Activated T-helper 1 cell treated with anti-CD3 and anti-CD28 coated beads, Interleukin-12 subunit alpha, Interleukin-12 subunit beta, Interleukin-2, Interleukin-4 antibody, amounts not matched to agents 30 ng/mL and 10 ng/mL and 1 ng/mL, durations not matched to agents 14 hours and 24 hours and 36 hours (primary cell): ENCODE measurements at places on chromosomes 12 and 14. TPM values are rescaled to one million over a fixed set of nuclear protein-coding genes. Genes with fewer than 3 reads are reported as not detected.

Gene LTBP2
- 0.05 and 0.24 TPM in 2 replicates for total RNA-seq

DNA sequence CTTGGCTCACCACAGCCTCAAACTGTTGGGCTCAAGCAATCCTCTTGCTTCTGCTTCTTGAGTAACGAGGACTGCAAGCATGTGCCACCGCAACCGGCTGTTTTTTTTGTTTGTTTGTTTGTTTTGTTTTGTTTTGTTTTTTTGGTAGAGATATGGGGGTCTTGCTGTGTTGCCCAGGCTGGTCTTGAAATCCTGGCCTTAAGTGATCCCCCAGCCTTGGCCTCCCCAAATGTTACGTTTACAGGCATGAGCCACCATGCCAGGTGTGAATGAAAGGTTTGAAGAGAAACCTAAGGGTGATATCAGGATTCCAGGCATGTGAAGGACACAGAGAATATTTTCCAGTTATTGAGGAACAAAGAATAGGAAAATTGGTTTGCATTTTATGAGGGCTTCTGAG, 45.0 kb downstream of the ANO6 start:
- H3K27me3 ChIP-seq, result no peaks in the 10 kb centered on the region
- no peak overlapping the region for H3K4me3 ChIP-seq
- H3K4me1 ChIP-seq, result peaks cover 26% of the 10 kb centered on the region
- no peak for DNase-seq

DNA sequence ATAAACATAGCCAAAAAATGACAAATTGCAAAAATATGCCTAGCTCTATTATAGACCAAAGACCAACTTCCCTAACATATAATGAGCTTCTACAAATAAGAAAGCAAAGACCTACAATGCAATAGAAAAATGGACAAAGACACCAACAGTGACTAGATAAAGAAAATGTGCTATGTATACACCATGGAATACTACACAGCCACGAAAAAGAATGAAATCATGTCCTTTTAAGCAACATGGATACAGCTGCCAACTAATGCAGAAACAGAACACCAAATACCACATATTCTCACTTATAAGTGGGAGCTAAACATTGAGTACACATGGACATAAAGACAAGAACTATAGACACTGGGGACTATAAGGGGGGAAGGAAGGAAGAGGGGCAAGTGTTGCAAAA, 10.9 kb upstream of the PCNX1 start:
- H3K27ac ChIP-seq, result no peak overlapping the region
- peaks cover 2% of the 10 kb centered on the region for H3K27me3 ChIP-seq
- no peak for DNase-seq
- peaks cover 2% of the 10 kb centered on the region for H3K36me3 ChIP-seq
- H3K4me3 ChIP-seq, result no peak overlapping the region

- peaks cover 55% of the 10 kb centered on the region for H3K36me3 ChIP-seq
- H3K4me3 ChIP-seq, result peak overlapping the region; percentile 50
- H3K27me3 ChIP-seq, result no peaks in the 10 kb centered on the region
- H3K27ac ChIP-seq, result peak overlapping the region; percentile 54
Observed at GRCh38 chr14:92676403-92677086, 71.9 kb downstream of the LGMN start.

Gene LEMD3
- total RNA-seq, result 26.5 and 34.6 TPM in 2 replicates

Gene NGB
- not detected in 2 replicates for total RNA-seq

Gene DEPDC4
- 1.1 and 2.1 TPM in 2 replicates for total RNA-seq

- H3K4me1 ChIP-seq, result peaks cover 82% of the 10 kb centered on the region
- peaks cover 56% of the 10 kb centered on the region for H3K36me3 ChIP-seq
- DNase-seq, result no peak
- peak overlapping the region; percentile 90 for H3K27ac ChIP-seq
- no peaks in the 10 kb centered on the region for H3K27me3 ChIP-seq
- peak overlapping the region; percentile 90 for H3K4me3 ChIP-seq
Observed at GRCh38 chr12:54983536-54984101, 943 bp downstream of the TESPA1 start.

GRCh38 chr12:115752156-115752555, 525.3 kb downstream of the MED13L start:
- no peak overlapping the region for H3K4me3 ChIP-seq
- peaks cover 5% of the 10 kb centered on the region for H3K27me3 ChIP-seq
- H3K4me1 ChIP-seq, result no peaks in the 10 kb centered on the region
- no peak overlapping the region for H3K27ac ChIP-seq

DNA sequence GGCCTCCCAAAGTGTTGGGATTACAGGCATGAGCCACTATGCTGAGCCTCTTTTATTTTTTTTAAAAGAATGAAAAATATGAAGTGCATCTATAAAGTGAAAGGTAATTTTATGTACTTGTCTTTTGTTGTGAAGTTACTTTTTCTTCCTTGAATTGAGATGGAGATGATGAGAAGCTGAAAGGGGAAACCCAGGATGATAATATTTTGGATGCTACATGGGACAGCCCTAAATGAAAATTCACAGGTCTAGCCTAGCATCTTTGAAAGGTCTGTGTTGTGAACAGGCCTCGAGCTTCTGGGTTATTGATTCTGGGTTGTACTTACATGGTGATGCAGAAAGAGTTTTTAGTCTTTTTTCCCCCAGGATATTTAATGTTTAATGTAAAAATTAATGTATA, 14.6 kb downstream of the DIP2B start:
- peaks cover 15% of the 10 kb centered on the region for H3K36me3 ChIP-seq
- H3K4me3 ChIP-seq, result no peak overlapping the region
- peaks cover 2% of the 10 kb centered on the region for H3K27me3 ChIP-seq
- DNase-seq, result no peak
- peak overlapping the region; percentile 88 for H3K27ac ChIP-seq

Gene OTX2
- not detected in 2 replicates for total RNA-seq

GRCh38 chr12:100564090-100564489, 9.4 kb upstream of the GAS2L3 start:
- peaks cover 14% of the 10 kb centered on the region for H3K4me1 ChIP-seq
- H3K36me3 ChIP-seq, result no peaks in the 10 kb centered on the region
- no peak overlapping the region for H3K4me3 ChIP-seq
- no peak overlapping the region for H3K27ac ChIP-seq

- no peak for DNase-seq
- H3K27ac ChIP-seq, result no peak overlapping the region
- H3K4me3 ChIP-seq, result no peak overlapping the region
- H3K27me3 ChIP-seq, result peaks cover 6% of the 10 kb centered on the region
- no peaks in the 10 kb centered on the region for H3K4me1 ChIP-seq
Observed at GRCh38 chr12:49877066-49877465, 26.6 kb downstream of the FAIM2 start.

- H3K36me3 ChIP-seq, result no peaks in the 10 kb centered on the region
- H3K27ac ChIP-seq, result no peak overlapping the region
- no peak overlapping the region for H3K4me3 ChIP-seq
- DNase-seq, result no peak
Observed at GRCh38 chr14:68042586-68043210, 223.1 kb downstream of the RAD51B start.

DNA sequence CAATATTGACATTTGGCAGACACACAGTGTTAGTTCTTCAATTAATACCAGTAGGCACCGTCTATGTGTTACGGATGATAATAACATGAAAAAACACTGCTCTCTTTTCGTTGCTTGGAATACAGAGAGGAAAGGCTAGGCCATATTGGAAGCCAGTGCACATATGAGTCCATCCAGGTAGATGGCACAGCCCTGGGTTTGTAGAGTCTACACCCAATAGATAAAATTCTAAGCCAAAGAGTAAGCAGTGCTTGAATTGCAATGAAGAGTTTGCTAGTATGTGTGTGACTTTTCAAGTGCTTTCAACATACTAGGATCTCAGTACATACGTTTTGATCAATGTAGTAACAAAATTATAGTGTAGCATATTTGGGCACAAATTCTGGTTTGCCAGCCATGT, 243.3 kb upstream of the AVPR1A start:
- peaks cover 2% of the 10 kb centered on the region for H3K27me3 ChIP-seq
- no peak for DNase-seq
- H3K4me3 ChIP-seq, result no peak overlapping the region
- no peaks in the 10 kb centered on the region for H3K4me1 ChIP-seq

DNA sequence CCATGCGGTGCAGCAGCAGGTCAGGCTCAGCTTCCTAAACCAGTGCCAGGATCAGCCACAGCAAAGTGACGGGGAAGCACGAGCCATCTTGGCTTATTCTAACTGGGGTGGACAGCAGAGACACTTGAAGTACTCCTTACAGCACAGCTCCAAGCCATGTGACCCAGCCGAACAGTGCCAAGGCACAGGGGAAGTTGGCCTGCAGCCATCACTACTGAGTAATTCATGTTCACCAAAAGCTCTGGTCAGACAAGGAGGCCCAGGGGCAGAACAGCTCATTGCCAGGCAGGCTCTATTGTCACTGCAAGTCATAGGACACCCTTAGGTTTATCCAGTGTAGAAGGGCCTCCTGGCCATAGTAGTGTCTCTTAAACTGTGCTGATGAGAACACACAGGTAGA, 23.4 kb upstream of the SLC35F4 start:
- H3K4me1 ChIP-seq, result no peaks in the 10 kb centered on the region
- H3K27me3 ChIP-seq, result no peaks in the 10 kb centered on the region
- no peaks in the 10 kb centered on the region for H3K36me3 ChIP-seq
- DNase-seq, result no peak

GRCh38 chr14:22071006-22071405, 397.4 kb upstream of the OR4E1 start:
- H3K27me3 ChIP-seq, result no peaks in the 10 kb centered on the region
- peak; percentile 49 for DNase-seq
- no peaks in the 10 kb centered on the region for H3K36me3 ChIP-seq
- H3K27ac ChIP-seq, result peak overlapping the region; percentile 90
- peaks cover 46% of the 10 kb centered on the region for H3K4me1 ChIP-seq

Gene KRT8
- 0.23 TPM in 1 of 2 replicates, not detected in the other for total RNA-seq

DNA sequence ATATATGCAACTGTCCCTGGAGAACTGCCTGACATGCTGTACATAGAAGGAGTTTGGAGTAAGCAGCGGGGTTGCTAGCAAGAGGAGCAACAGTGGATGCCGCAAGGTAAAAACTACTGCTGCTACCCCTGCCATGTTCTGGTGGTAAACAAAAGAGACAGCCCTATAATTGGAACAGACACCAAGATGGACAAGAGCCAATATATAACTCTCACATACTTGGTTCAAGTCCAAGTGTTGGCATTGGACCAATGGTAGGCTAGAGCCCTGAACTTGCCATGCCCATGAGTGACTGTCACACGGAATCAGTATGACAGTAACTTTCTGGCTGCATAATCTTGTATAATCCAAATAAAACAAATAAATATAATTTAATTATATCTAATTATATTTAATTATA, 13.7 kb downstream of the ATXN7L3B start:
- no peaks in the 10 kb centered on the region for H3K4me1 ChIP-seq
- DNase-seq, result no peak
- no peak overlapping the region for H3K27ac ChIP-seq
- H3K27me3 ChIP-seq, result peaks cover 4% of the 10 kb centered on the region
- no peak overlapping the region for H3K4me3 ChIP-seq

DNA sequence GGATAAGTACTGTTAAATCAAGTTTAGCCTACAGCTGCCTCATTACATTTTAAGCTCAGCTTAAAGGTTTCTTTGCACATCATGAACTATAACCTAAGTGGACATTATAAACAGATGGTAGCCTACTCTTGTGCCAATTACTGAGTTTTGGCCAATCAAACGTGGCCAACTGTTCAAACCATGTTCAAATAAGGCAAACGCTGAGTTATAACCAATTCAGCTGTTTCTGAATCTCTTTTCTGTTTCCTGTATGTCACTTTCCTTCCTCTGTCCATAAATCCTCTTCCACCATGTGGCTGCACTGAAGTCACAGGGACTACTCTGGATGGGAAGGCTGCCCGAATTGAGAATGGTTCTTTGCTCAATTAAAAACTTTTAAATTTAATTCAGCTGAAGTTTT, 98.4 kb downstream of the BCAT1 start:
- H3K36me3 ChIP-seq, result peaks cover 9% of the 10 kb centered on the region
- no peak overlapping the region for H3K27ac ChIP-seq
- peaks cover 7% of the 10 kb centered on the region for H3K4me1 ChIP-seq
- no peak overlapping the region for H3K4me3 ChIP-seq

DNA sequence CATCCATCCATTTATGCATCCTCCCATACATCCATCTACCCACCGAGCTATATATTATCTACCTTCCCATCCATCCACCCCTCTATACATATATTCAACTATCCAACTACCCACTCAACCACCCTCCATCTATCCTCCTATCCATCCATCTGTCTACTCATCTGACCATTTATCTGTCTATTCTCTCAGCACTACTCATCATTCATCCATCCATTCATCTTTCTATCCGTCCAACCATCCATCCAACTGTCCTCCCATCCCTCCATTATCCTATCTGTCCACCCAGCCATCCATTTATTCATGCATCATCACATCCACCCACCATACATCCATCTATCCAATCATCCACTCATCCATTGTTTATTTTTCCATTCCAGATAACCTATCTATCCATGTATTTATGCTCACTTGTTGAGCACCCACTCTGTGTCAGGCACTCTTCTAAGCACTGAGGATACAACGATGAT, 11.5 kb downstream of the ASB2 start:
- DNase-seq, result no peak
- peaks cover 35% of the 10 kb centered on the region for H3K36me3 ChIP-seq
- H3K4me3 ChIP-seq, result peak overlapping the region; percentile 28
- peaks cover 93% of the 10 kb centered on the region for H3K4me1 ChIP-seq

Gene TAS2R30
- total RNA-seq, result 3.8 and 4.5 TPM in 2 replicates

Gene GLI1
- total RNA-seq, result 1.5 and 2.5 TPM in 2 replicates

- no peak for DNase-seq
- H3K27me3 ChIP-seq, result no peaks in the 10 kb centered on the region
- H3K27ac ChIP-seq, result no peak overlapping the region
- H3K4me1 ChIP-seq, result no peaks in the 10 kb centered on the region
Observed at GRCh38 chr12:82870771-82871377, 184.2 kb downstream of the TMTC2 start.

Gene WNT1
- 0.21 and 0.24 TPM in 2 replicates for total RNA-seq

Gene CCDC196
- total RNA-seq, result not detected in 2 replicates

DNA sequence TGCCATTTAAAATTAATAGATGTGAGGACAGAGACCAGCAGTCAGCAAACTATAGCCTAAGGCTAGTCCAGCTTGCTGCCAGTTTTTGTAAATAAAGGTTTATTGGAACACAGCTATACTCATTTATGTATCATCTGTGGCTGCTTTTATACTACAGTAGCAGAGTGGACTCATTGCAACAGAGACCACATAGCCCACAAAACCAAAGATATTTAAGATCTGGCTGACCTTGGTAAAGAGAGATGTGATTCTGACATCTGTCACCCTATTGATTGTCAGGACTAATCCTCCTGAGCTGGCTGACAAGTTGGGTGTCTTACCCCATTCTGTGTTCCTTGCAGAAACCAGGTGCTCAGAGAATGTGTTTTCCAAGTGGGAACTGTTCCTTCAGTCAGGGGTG, 99.9 kb downstream of the BEGAIN start:
- H3K4me1 ChIP-seq, result peaks cover 32% of the 10 kb centered on the region
- H3K27me3 ChIP-seq, result no peaks in the 10 kb centered on the region
- peaks cover 4% of the 10 kb centered on the region for H3K36me3 ChIP-seq
- H3K27ac ChIP-seq, result no peak overlapping the region
- no peak overlapping the region for H3K4me3 ChIP-seq

Gene ACACB
- 5.0 and 6.9 TPM in 2 replicates for total RNA-seq

GRCh38 chr12:108846290-108846701, 11.1 kb downstream of the SSH1 start:
- H3K4me3 ChIP-seq, result no peak overlapping the region
- H3K27me3 ChIP-seq, result no peaks in the 10 kb centered on the region
- no peak overlapping the region for H3K27ac ChIP-seq
- H3K36me3 ChIP-seq, result peaks cover 28% of the 10 kb centered on the region
- DNase-seq, result no peak
- peaks cover 8% of the 10 kb centered on the region for H3K4me1 ChIP-seq

GRCh38 chr14:22418631-22419030, 170.4 kb downstream of the DAD1 start:
- no peak for DNase-seq
- no peak overlapping the region for H3K4me3 ChIP-seq
- no peaks in the 10 kb centered on the region for H3K36me3 ChIP-seq
- no peaks in the 10 kb centered on the region for H3K4me1 ChIP-seq
